ENCODE measurements at places on chromosomes 1 and 21. TPM values are rescaled to one million over a fixed set of nuclear protein-coding genes. Genes with fewer than 3 reads are reported as not detected.

- no peak for DNase-seq
Measured at GRCh38 chr1:240784776-240785175, 172.8 kb upstream of the GREM2 start.

DNA sequence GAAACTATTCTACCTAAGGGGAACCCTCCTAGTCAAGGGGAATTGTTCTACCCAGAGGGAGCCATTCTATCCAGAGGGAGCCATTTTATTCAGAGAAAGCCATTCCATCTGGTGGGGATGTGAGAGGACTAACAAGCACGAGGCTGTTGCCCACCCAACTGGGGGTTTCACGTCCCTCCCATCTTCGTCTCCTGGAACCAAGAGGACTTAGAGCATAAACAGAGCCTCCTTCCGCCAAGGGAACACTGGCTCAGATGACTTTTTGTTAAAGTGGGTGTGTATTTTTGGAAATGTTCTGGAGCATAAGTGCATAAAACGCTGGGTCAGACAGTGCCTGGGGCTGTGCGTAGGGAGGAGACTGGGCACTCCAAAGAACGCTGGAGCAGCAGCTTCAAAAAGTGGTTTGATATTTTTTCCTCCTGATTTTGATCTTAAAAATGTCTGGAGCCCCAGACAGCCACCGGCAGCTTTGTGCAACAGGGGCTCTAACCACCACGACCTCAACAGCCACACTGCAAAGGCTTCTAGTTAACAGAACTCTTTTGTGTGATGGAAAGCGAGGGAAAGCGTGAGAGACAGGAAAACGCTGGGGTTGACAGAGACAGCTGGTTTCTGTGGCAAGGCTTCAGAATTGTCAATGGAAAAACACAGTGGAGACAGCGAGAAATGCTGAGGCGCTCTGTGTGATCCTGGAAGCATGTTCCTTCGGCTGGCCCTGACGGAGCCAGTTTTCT lies 363.6 kb upstream of the CAMK1G start:
- DNase-seq, result no peak

DNA sequence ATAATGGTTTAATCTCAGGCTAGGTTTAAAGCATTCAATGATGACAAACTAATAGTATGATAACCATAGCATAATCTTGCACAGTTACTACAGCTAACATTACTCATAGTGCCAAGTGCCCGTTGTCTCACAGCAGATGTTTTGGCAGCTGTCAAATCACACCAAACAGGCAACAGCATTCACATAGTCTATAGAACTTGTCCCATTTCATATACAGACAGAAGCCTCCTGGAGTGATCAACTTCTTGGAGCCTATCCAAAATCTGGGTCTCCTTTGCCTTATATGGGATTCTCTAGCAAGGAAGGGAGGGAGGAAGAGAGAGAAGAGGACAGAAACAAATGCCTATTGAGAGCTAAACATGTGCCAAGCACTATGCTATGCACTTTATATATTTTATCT lies 250.6 kb upstream of the ZP4 start:
- no peak for DNase-seq

- no peak for DNase-seq
Measured at GRCh38 chr1:201414051-201414738, 7.3 kb downstream of the TNNI1 start.

DNA sequence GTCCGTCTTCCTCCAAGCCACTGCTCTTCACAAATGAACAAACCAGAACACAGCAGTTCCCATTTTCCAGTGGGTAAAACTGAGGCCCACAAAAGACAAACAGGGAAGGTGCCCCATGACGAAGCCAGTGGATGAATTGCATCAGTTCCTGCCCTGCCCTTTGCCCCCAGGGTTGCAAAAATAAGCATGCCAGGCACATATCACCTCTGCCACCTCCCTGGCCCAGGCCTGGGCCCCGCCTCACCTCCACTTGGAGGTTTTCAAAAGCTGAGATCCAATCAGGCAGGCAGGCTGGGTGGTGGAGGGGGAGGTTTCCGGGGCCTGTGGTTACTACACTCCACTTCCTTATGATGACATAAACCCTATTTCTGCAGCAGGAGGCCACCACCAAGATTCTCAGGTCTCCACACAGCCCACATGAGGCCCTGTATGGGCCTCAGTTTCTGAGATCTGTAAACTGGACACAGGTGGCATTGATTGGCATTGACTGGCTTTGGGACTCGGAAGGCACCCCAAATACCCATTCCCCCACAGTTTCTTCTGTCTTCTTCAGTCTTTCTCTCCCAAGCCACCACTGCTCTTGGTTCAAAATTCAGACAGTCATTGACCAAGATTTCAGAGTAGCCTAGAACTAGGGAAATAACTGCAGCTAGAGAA lies 4.1 kb downstream of the KIF21B start:
- DNase-seq, result no peak

GRCh38 chr1:238138059-238138626 lies 247.4 kb upstream of the ZP4 start:
- no peak for DNase-seq

DNA sequence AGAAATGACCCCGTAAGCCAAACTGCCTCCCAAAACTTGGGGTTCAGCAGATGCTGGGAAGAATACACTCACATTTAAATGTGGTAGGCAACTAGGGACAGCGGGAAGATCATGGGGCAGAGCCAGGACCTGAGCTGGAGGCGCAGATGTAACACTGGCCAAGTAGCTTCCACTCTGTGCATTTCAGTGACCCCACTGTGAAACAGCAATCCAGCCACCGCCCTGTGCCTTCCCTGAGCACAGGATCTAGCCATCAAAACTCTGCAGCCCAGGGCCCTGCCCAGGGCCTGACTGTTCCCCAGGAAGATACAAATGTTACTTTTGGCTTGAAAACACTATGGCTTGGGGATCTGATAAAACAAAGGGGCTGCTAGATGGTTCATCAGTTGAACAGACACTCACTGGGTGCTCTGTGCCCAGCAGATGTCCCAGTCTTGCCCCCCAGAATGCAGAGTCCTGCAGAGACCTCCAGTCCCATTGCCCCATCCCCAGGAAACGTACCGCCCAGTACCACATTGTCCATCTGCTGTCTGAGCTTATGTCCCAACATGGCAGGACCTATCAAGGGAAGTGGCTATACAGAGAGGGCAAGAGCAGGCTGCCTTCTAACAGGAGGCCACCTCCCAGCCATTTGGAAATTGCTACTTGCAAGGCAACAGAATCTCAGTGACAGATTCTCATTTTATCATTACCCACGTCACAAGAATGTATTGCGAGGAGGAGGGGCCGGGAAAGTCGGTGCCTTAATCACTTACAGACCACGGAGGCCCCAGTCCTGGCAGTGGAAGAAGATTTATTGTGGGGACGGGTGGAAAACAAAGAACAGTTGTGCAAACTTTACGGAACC lies 124.0 kb downstream of the DMRTB1 start:
- DNase-seq, result no peak

DNA sequence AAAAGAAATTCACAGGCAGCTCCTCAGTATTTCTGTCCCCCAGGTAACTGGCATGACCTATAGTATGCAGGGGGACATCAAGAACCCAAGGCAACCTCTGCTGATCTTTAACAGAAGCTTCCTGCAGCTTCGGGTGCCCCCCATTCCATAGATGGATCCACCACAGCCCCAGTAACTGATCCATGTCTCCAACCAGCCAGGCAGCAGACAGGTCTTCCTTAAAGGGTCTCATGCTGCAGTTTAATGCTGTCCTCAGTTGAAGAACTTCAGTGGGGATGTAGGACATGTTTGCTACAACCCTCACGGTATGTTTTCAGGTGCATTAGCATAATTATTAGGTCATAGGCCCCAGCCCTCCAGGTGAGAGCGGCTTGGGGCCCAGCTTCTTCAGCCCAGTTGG lies 90.9 kb upstream of the OLIG2 start:
- DNase-seq, result no peak

GRCh38 chr1:145874646-145875045 lies 11.0 kb downstream of the ANKRD35 start:
- DNase-seq, result no peak

GRCh38 chr1:204406621-204407020 lies 5.0 kb downstream of the PPP1R15B start:
- DNase-seq, result no peak

GRCh38 chr21:46424621-46425020 lies 34.1 kb upstream of the DIP2A start:
- DNase-seq, result no peak

PCP4 gene
- polyA plus RNA-seq, result 13.3 TPM

OR2L13 gene
- polyA plus RNA-seq, result 0.03 TPM

C1QC gene
- polyA plus RNA-seq, result 10.5 TPM

All from right renal pelvis (tissue), 4 donors.